T-helper 2 cell (primary cell): ENCODE measurements at places on chromosomes 6 and 20.
A peak's percentile ranks its signal among the peaks of the same experiment; 100 is the strongest.

GRCh38 chr20:5913166-5913565 lies 37.2 kb downstream of the TRMT6 start:
- no peak for DNase-seq

- DNase-seq: no peak
Measured at GRCh38 chr20:46568570-46569129, 18.2 kb upstream of the OCSTAMP start.

GRCh38 chr6:168864541-168865460 lies 388.8 kb downstream of the THBS2 start:
- no peak for DNase-seq

DNA sequence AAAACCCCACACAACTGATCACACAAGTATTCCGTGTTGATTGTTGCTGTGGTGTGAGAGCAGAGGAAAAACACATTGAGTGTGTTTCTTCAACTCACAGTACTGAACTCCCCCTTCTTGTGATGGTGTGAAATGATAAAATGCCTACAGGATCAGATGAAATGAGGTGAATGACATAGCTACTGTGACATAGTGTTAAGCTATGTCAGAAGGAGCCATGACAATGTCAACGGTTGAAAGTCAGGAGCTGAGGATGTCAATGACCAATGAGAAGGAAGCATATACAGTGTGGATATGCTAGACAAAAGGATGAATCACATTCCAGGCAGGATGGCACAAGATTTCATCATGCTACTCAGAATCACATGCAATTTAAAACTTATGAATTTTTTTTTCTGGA lies 38.8 kb downstream of the WASF1 start:
- DNase-seq: no peak

GRCh38 chr6:43267619-43268354 lies 24.5 kb downstream of the TTBK1 start:
- DNase-seq: no peak

DNA sequence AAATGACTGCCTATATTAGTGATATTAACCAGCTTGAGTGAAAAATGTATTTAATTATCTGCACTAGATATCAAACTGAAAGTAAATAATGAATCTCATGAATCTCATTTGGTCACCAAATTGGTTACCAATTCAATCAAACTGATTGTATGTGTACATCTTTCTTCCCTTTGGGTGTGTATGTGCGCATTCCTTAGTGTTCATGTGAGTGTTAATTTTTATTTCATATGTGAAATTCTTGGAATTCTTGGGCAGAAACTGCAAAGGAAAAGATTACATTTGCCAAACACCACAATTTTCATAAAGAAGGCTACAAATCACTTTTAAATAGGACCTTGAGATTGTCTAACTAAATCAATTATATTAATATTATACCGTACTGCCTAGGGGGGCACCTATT lies 648.4 kb upstream of the MARCKS start:
- no peak for DNase-seq

- no peak for DNase-seq
Measured at GRCh38 chr20:37223053-37223452, 38.6 kb downstream of the GHRH start.

GRCh38 chr6:142207265-142207877 lies 60.3 kb downstream of the VTA1 start:
- no peak for DNase-seq

DNA sequence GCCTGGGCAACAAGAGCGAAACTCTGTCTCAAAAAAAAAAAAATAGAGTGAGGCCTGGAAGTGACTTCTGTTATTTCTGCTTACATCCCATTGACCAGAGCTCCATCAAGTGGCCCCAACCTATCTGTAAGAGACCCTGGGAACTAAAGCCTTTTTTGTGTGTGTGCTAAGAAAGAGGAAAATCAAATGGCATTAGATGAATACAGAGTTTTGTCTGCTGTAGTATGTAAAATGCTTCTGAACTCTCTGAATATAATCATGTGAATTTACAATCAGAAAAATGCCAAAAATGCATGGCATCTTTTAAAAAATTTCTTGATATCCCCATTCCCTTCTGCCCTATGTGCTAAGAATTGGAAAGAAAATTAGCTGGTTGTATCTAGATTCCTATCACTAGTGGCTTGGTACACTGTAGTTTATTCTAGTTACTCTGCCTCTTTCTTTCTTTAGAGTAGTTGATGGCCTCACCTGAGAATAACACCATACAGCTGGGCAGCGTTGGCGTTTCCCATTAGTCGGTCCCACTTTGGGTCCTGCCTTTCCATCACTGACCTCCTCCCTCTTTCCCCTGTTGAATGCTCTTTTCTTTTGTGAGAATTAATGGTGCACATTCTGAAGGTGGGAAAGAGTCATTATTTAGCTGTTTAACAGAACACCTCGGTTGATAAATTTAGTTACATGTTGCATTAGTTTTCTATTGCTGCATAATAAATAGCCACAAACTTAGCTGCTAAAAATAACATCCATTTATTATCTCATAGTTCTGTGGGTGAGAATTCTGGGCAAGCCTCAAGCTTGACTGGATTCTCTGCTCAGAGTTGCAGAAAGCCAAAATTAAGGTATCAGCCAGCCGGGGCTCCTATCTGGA lies 38.2 kb downstream of the SAMD5 start:
- DNase-seq: no peak

DNA sequence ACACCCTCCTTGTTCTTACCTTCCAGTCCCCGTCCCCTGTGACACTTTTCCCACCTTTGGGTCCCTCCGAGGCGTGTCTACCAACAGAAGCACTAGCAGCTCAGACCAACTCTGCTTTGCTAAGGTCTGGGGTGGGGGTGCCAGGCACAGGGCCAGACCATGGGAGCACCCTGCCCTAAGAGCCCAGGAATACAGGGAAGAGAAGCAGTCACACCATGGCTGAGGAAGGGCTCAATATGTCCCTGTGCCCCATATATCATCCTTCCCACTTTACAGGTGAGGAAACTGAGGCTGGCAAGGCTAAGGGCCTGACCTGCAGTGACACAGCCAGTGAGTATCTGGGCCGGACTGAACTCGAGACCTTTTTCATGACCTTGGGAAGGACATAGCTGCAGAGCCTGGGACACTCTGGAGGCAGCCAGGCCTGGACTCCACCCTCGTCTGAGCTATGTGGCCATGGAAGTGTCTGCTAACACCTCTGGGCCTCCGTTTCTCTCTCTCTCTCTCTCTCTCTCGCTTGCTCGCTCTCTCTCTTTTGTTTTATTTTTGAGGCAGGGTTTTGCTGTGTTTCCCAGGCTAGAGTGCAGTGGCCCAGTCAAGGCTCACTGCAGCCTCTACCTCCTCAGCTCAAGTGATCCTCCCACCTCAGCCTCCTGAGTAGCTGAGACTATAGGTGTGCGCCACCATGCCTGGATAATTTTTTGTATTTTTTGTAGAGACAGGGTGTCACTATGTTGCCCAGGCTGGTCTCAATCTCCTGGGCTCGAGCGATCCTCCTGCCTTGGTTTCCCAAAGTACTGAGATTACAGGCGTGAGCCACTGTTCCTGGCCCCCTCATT lies 156.7 kb downstream of the GRM4 start:
- DNase-seq: no peak

GRCh38 chr6:104940893-104941728 lies 15.8 kb upstream of the LIN28B start:
- DNase-seq: peak; percentile 13

- no peak for DNase-seq
Measured at GRCh38 chr6:14166839-14167238, 49.3 kb downstream of the CD83 start.

GRCh38 chr6:21489826-21490225 lies 103.7 kb upstream of the SOX4 start:
- no peak for DNase-seq

DNA sequence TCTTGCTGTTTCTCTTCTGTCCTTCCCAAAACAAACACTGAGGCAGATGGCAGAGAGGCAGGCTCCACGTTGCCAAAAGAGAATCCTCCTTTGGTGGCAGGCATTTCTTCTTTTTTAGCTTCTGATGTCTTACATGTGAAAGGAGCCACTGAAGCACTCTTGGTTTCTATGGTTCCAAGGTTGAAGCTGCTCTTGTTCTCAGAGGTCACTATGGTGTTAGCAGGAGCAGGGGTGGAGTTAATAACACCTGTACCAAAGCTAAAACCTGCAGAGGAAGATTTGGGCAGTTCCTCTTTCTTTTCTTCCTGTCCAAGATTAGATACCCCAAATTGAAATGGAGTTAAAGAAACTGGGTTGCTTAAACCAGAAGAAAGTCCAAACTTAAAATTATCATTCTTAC lies 28.8 kb downstream of the FAM8A1 start:
- DNase-seq: no peak

DNA sequence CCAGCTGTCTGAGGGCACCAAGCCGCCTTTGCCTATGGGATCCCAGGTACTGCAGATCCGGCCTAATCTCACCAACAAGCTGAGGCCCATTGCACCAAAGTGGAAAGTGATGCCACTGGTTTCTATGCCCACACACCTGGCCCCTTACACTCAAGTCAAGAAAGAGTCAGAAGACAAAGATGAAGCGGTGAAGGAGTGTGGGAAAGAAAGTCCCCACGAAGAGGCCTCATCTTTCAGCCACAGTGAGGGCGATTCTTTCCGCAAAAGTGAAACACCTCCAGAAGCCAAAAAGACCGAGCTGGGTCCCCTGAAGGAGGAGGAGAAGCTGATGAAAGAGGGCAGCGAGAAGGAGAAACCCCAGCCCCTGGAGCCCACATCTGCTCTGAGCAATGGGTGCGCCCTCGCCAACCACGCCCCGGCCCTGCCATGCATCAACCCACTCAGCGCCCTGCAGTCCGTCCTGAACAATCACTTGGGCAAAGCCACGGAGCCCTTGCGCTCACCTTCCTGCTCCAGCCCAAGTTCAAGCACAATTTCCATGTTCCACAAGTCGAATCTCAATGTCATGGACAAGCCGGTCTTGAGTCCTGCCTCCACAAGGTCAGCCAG lies 283.0 kb downstream of the TSHZ2 start:
- no peak for DNase-seq

- no peak for DNase-seq
Measured at GRCh38 chr6:138487102-138487604, 12.1 kb downstream of the NHSL1 start.
